ENCODE measurements at places on chromosomes 6 and 20.

DNA sequence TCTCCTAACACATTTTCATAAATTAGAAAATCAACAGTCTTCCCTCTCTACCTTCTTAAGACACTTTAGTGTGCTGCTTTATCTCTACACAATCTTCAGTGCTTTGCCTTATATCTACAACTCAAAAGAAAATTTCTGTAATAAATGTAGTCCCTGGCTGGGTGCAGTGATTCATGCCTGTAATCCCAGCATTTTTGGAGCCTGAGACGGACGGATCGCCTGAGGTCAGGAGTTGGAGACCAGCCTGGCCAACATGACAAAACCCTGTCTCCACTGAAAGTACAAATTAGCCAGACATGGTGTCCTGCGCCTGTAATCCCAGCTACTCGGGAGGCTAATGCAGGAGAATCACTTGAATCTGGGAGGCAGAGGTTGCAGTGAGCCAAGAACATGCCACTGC lies 9.7 kb upstream of the EDN1 start:
- DNase-seq = no peak

GRCh38 chr20:48957053-48957481 lies 35.6 kb downstream of the ARFGEF2 start:
- DNase-seq = no peak

GRCh38 chr20:34343458-34344211 lies 19.4 kb upstream of the ITCH start:
- no peak for DNase-seq

GRCh38 chr6:129744201-129744879 lies 34.4 kb upstream of the ARHGAP18 start:
- peak; percentile 80 for DNase-seq

- no peak for DNase-seq
These were observed 99.6 kb upstream of the HMGCLL1 start for GRCh38 chr6:55678330-55679224.

DNA sequence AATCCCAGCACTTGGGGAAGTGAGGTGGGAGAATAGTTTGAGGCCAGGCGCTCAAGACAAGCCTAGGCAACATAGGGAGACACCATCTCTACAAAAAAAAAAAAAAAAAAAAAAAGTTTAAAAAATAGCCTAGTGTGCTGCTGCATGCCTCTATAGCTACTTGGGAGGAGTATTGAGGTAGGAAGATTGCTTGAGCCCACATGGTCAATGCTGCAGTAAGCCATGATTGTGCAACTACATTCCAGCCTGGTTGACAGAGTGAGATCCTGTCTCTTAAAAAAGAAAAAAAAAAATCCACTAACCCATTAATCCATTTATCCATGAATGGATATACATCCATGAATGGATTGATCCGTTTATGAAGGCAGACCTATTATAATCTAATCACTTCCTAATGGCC lies 1064.6 kb upstream of the EYS start:
- no peak for DNase-seq

DNA sequence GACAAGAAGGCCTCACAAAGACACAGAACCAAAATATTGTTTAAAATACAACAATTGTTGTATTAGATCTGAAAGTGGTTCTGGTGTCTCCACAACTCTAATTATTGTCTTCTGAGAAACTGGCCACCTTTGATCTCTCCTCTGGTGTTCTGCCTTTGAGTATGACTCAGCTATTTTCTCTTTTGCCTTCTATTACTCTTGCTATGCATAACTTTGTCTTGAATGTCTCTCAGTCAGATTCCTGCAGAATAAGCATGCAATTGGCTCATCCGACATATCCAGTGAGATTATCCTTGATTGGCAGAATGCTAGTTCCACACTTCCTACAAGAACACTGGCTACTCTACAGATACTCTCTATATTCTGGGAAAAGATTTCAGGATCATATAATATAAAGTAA lies 14.3 kb upstream of the EPM2A start:
- DNase-seq = peak; percentile 57

DNA sequence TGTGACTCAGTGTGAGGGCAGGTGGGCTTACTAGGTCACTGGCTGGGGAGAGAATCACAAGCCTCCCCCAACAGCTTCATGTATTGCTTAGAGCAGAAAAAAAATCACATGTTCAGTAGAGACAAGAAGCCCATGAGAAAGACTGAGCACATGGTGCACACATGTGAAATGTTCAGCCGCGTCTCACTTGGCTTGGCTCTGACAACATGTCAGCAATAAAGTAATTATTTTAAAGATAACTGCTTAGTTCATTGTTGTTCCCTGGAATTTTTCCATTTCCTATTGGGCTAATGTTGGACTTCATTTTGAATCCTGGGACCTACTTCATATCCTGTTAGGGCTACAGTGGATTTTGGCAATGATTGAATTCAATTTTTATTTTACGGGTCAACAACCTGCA lies 222.6 kb downstream of the C6orf118 start:
- DNase-seq = no peak

- no peak for DNase-seq
These were observed 56.9 kb upstream of the NXT1 start for GRCh38 chr20:23293689-23294088.

GRCh38 chr6:24825130-24825630 lies 26.5 kb upstream of the ARMH2 start:
- DNase-seq = no peak

DNA sequence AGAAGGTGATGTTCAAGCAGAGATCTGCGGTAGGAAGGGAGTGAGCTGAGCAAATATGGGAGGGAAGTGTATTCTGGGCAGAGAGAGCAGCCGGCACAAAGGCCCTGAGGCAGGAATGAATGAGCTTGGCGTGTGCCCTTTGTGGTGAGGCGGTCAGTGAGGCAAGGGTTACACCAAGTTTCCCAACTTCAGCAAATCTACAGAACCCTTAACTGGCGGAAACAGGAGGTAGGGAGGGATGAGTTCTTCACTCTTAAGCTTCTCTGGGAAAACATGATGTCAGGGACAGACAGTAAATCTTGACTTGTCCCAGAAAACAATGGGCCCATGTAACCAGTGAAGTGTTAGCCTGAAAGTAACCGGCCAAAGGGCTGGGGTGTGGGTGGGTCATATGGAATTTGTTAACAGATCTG lies 97.1 kb upstream of the PTPN1 start:
- no peak for DNase-seq

DNA sequence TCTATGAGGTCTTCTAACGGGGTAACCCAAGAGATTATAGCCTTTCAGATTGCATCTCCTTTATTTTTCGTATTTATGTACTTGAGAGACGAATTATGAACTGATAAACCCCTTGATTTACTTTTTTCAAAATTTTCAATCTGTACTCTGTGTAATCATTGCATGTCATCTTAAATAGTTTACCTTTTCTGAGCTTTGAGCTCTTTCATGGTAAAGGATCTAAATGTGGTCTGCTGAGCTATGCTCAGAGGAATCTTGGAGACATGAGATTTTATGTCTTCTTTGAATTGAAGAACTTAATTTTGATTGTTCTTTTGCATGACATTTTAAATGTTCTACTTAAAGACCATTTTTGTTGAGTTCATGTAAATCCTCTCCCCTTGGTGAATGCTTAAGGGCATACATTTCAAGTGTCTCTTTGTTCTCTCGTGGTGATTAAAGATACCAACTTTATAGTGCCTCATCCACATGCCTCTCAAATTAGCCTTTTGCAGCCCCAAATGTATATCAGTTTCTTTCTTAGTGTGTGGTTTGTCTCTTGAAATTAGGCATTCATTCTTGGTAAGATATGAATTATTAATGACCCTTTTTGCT lies 116.3 kb upstream of the SCGN start:
- no peak for DNase-seq

GRCh38 chr20:20024942-20025341 lies 7.8 kb downstream of the NAA20 start:
- peak; percentile 60 for DNase-seq

DNA sequence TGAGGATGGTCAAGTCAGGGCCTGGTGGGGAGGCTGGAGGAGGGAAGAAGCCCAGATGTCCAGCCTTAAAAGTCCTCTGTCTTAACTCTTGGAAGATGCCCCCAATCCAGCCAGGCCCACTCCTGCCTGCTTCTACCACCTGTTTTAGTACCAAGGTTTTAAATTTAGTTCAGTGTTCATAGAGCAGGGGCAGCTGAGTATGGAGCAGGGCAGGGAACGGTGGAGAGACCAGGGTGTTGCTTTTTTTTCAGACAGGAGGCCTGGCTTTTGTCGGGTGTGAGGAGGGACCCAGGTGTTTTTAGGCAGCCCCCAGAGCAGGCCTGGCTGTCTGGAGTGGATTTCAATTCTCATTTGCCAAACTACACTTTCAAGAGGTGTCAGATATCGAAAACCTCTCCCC lies 278.8 kb downstream of the CDC5L start:
- no peak for DNase-seq

- peak; percentile 83 for DNase-seq
These were observed 135.7 kb downstream of the BCAS1 start for GRCh38 chr20:53934421-53935343.

DNA sequence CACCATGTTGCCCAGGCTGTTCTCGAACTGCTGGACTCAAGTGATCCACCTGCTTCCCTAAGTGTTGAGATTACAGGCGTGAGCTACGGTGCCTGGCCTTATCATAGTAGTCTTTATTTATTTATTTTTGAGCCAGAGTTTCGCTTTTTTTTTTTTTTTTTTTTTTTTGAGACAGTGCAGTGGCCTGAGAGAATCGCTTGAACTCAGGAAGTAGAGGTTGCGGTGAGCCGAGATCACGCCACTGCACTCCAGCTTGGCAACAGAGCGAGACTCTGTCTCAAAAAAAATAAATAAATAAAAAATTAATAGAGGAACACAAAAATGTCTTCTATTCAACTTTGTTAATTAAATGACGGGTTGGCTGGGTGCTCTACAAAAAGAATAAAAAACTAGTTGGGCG lies 12.9 kb downstream of the MAPRE1 start:
- DNase-seq = no peak

- DNase-seq = no peak
These were observed 192.0 kb downstream of the LRFN2 start for GRCh38 chr6:40395066-40395697.

DNA sequence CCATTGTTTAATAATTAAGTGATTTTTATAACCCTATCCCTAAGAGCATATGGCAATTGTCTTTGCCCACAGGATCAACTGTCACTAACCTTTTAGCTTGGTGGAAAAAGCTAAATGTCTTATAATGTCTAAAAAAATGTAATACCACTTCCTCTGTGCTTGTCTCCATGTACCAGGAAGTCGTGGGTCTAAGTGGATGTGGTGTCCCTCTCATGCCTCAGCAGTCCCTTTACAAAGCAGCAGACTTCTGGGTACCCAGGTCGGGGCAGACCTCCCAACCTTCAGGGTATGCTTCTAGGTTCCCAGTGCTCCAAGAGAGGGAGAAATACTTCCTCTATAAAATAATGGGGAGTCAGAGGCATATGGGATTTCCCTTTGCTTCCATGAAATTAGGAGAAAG lies 74.7 kb downstream of the ZHX3 start:
- no peak for DNase-seq

DNA sequence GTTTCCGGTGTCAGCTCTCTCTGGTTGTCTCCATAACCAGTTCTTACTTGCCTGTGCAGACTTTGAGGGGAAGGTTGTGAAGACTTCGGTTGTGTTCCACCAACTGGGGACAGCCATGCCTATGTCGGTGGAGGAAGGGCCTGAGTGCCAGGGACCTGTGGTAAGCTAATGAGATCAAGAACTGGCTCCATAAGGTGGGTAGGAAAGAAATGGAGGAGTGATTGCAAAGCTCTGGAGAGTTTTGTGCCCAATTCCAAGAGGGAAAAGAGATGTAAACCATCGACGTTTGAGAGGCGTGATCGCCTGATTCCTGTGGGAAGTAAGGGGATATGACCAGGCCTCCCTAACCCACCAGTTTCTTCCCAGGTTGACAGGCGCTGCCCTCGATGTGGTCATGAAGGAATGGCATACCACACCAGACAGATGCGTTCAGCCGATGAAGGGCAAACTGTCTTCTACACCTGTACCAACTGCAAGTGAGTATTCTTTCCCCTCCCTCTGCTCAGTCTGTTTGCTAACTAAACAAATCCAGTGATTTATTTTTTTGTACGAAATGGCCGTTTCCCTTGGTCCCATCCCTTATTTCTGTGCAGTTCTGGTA lies 893 bp downstream of the POLR1H start:
- DNase-seq = peak; percentile 18

GRCh38 chr6:43628393-43629103 lies 516 bp downstream of the GTPBP2 start:
- peak; percentile 57 for DNase-seq

DNA sequence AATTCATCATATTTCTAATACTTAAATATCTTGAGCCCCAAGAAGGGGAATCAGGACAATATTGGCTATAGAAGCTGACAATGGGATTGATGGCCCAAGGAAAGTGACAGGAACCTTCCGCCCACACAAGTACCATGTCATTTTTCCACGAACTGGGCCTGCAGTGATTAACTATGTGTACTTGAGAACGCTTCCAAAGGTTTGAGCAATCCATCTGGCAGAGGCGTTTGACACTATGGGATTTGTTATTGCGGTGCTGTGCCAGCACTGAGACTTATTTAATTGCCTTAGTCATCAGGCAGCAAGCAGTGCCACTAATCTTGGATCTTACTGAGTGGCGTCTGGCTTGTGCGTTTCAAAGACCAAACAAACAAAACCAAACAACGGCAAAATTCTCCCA lies 135.6 kb upstream of the UST start:
- DNase-seq = no peak

DNA sequence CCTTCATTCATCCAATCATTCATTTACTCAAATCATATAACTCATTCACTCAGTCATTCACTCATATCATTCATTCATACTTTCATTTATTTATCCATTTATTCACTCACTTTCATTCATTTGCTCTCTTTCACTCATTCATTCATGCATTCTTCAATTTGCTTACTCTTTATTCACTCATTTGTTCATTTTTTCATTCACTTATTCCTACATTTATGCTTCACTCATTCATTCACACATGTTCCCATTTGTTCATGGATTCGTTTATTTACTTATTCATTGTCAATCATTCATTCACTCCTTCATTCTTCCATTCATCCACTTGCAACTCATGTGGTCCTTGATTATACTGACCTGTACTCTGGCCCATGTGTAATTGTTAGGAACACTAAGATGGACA lies 39.4 kb downstream of the SNRPB start:
- no peak for DNase-seq

DNA sequence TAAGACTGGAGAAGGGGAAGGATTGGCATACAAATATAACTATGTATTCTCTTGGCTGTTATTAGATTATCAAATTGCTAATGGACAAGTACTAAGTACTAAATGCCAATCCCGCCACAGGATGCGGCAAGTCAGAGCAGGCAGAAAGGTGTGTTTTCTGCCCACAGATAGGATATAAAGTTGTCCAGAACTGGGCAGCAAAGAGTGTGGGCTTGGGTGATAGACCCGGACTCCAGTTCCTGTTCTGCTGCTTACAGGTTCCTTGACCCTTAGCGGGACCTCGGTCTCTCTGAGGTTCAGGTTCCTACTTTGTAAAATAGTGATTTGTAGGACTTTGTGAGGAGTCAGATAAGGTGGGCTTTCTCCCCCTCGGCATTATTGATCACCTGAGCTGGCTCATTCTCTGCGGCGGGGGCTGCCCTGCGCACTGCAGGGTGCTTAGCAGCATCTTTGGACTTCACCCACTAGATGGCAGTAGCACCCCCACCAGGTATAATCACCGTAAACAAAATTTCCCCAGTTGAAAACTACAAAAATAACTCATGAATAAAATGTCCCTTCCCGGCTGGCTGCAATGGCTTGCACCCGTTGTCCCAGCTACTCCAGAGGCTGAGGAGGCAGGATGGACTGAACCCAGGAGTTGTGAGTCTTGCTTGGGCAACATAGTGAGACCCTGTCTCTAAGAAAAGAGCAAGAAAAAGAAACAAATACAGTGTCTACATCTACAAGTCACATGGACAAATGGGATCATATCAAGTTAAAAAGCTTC lies 193.1 kb downstream of the DOK5 start:
- peak; percentile 14 for DNase-seq
